Hematopoietic multipotent progenitor cell (in vitro differentiated cells): ENCODE measurements at places on chromosomes 2 and 18. TPM values are rescaled to one million over a fixed set of nuclear protein-coding genes. Genes with fewer than 3 reads are reported as not detected.

Gene SCN9A
- total RNA-seq, result 29.9 TPM

Gene OR6B2
- total RNA-seq, result not detected

Gene PROM2
- total RNA-seq, result 0.54 TPM

Gene HOXD12
- not detected for total RNA-seq

Gene CFAP65
- total RNA-seq, result not detected

Gene MROH2A
- total RNA-seq, result not detected

Gene POTEC
- not detected for total RNA-seq

Gene HAAO
- 21.5 TPM for total RNA-seq

Gene LIMS3
- 0.27 TPM for total RNA-seq

Gene PTPRN
- under 0.01 TPM for total RNA-seq

Gene SCG2
- not detected for total RNA-seq

Gene TBR1
- total RNA-seq, result under 0.01 TPM

Gene CSRNP3
- under 0.01 TPM for total RNA-seq

Gene WDR12
- total RNA-seq, result 8.3 TPM

Gene TPRKB
- 16.7 TPM for total RNA-seq

Gene TP53I3
- total RNA-seq, result 29.6 TPM

Gene NDC80
- total RNA-seq, result 1.3 TPM

Gene INHA
- 0.27 TPM for total RNA-seq

Gene C2orf81
- 2.7 TPM for total RNA-seq

Gene CHRND
- not detected for total RNA-seq

Gene LYPD1
- total RNA-seq, result not detected

Gene UGT1A4
- not detected for total RNA-seq

Gene CYP1B1
- total RNA-seq, result 2.7 TPM

Gene SLC5A7
- not detected for total RNA-seq

Gene RNPEPL1
- 45.0 TPM for total RNA-seq

Gene SCTR
- total RNA-seq, result not detected

Gene OSR1
- total RNA-seq, result under 0.01 TPM

Gene EMILIN2
- 24.0 TPM for total RNA-seq

Gene AGXT
- not detected for total RNA-seq
